ENCODE measurements at places on chromosomes 16 and 17.

- DNase-seq = no peak
Measured at GRCh38 chr16:56297684-56298083, 106.4 kb downstream of the GNAO1 start.

DNA sequence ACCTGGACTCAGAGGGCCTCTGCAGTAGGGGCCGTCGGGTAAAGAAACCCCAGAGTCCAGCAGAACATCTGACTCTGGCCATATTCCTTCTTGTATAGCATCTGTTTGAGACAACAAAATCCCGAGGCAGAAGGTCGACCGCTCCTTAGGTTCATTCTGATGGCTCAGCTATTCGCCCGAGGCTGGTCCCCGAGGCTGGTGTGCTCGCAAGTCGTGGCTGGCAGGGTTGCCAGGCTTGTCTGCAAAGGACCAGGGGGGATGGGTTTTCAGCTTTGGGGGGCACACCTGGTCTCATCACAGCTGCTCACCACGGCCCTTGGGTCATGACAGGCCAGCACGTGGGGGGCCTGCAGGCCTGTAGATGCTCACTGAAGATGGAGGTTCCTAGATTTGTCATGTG, 119.1 kb downstream of the BANP start:
- DNase-seq = no peak

- peak; percentile 59 for DNase-seq
Measured at GRCh38 chr16:28873543-28874201, 4.6 kb upstream of the ATP2A1 start.

GRCh38 chr17:77640252-77640651, 318.3 kb upstream of the TNRC6C start:
- peak; percentile 32 for DNase-seq

DNA sequence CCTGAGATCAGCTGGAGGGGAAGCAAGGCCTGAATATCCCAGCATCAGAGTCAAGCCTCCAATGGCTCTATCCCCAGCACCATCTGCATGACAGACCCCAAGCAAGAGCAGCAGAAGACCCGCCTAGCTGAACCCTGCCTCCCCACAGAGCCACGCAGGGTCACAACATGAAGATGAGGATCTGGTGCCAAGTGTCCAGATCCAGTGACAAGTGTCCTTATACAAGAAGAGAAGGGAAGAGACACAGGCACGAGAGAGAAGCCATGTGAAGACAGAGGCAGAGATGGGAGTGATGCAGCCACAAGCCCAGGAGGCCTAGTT, 28.9 kb downstream of the TNFRSF13B start:
- peak; percentile 29 for DNase-seq

DNA sequence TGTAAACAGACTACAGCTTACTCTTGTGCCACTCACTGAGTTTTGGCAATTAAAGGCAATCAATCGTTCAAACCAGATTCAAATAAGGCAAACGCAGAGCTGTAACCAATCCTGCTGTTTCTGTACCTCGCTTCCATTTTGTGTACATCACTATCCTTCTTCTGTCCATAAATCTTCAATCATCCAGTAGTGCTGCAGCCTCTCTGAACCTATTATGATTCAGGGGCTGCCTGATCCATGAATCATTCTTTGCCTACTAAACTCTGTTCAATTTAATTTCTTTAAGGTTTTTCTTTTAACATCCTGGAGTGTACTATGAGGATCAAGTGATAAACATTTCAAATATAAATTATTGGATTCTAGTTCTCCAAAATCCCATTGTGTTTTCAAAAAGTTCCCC, 93.9 kb downstream of the CEP112 start:
- no peak for DNase-seq

- DNase-seq = no peak
Measured at GRCh38 chr17:5870231-5870953, 199.8 kb upstream of the WSCD1 start.

- DNase-seq = peak; percentile 59
Measured at GRCh38 chr17:7014995-7015958, 2.9 kb downstream of the RNASEK start.

- no peak for DNase-seq
Measured at GRCh38 chr16:71425746-71426068, 16.1 kb downstream of the TLE7 start.

DNA sequence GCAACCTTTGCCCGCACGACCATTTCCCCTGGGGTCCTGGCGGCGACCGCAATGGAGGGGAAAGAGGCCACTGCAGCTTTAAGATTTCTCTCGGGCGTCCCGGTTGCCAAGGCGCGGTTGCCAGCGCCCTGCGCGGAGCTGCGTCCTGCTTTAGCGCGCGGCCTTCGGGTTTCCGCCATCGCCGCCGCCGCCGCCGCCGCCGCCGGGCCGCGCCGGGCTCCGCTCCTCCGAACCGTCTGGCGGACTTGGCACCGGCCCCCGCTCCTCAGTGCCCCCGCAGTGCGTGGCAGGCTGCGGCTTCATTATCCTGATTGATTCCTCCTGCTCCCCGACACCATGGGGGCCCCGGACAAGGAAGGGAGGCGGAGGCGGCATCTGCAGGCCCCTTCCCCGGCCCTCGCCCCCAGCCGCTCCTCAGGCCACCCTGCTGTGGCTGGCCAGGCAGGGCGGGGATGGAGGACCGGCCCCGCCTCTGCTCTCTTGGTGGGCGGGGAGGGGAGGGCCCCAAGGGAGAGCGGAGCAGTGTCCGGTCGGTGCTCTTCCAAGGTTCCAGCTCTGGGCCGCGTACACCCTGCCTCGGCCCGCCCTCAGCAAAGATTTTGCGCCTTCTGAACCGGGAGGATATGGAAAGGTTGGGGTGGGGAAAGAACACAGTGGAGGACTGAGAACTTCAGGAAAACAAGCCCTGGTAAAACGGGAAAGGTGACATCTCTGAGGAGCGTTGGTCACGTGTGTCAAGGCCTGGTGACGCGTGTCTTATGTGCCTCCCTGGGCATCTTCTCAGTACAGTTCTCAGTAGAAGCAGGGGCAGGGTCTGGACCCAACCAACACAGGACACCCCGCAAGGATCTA, 34.0 kb downstream of the NEUROD2 start:
- peak; percentile 83 for DNase-seq

DNA sequence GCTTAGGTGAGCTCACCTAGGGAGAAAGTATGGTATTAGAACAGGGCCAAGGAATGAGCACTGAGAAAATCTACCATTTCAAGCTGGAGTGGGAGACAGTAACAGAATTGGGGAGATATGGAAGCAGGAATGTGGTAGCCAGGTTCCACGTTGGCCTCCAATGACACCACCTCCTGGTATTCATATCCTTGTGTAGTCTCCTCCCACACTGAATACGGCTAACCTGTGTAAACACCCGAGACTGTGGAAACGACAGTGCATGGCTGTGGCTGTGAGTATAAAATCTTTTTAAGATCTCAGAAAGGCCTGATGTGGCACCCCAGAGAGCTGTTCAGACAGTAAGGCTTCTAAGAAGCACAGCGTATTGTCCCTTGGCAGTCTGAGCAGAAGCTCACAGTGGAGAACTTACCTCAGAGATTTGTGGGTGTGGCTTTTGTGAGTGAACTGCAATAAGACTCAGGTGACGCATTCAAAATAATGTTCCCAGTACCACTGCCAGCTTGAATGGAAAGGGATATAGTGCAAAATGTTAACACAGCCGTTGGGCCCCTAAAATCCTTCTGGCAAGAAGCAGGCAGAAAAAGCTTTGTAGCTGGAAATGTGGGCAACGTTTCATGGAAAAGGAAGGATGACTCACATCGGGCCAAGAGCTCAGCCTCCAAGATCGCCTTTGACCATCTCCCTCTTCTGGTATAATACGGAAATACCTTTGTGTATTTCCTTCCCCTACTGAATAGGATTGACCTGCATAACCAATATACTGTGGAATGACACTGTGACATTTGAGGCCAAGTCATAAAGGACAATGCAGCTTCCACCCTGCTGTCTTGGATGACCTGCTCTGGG, 14.4 kb downstream of the SDR42E1 start:
- DNase-seq = no peak

DNA sequence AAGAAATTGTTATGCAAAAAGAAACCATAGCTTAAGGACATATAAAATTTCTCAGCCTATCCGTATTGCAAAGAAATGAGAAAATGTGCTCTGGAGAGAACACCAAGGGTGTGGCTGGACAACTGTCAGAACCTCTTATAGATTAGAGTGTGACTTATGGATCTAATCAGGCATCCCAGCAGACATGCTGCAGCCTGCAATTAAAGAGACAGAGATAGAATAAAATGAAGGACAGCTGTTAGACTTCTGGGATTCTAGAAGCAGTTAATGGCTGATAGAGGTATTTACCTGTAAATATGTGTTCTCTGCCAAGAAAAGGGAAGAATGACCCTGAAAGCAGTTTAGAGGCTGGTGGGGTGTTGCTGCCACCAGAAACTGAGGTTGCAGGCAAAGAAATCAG, 160.1 kb upstream of the KIF2B start:
- DNase-seq = no peak

DNA sequence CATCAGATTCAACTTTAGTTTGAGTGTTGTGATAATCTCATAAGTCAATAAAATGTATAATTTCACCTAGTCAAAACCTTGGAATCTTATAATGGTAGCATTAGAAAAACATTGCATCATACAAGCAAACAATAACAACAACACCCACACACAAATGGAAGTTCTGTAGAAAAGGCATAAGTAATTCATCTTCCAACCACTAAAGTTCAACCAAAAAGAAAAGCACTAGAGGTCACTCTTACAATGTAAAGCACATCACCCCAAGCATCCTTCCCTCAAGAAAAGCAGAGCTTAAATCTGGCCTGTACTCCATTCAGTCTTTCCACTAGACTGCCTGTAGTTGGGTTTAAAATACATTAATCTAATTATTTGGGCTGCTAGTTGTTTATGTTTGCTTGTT, 1.8 kb downstream of the CNTNAP4 start:
- no peak for DNase-seq

DNA sequence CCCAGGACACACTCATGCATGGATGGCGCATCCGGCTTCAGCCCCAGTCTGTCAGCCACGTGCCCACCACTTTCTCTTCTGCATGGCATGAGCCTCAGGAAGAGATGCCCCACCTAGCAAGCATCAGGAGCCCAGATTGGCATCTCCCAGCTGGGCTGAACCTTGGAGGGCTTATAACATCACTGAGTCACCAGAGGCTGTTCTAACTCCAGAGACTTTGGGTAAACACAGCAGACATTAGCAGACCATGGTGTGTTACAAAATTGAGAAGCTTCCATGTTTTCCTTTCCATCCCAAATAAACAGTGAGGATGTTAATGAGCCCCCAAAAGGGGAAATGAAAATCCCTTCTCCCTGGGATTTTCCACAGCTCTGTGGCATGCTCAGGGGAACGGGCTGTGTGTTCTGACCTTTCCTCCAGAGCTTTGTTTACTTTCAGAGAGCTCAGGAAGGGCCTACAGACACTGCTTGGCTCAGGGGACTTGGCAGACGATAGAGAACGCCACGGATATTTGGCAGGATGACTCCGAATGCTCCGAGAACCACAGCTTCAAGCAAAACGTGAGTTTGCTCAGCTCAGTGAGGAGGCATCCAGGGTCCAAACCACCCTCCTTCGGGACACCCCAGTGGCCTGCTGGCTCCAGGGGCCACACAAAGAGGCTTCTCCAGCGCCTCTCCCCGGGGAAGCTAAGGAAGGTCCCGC, 16.5 kb downstream of the GLP2R start:
- peak; percentile 14 for DNase-seq

- no peak for DNase-seq
Measured at GRCh38 chr16:58855291-58855863, 121.3 kb upstream of the GOT2 start.

- DNase-seq = no peak
Measured at GRCh38 chr17:80855948-80856862, 135.4 kb upstream of the CHMP6 start.

DNA sequence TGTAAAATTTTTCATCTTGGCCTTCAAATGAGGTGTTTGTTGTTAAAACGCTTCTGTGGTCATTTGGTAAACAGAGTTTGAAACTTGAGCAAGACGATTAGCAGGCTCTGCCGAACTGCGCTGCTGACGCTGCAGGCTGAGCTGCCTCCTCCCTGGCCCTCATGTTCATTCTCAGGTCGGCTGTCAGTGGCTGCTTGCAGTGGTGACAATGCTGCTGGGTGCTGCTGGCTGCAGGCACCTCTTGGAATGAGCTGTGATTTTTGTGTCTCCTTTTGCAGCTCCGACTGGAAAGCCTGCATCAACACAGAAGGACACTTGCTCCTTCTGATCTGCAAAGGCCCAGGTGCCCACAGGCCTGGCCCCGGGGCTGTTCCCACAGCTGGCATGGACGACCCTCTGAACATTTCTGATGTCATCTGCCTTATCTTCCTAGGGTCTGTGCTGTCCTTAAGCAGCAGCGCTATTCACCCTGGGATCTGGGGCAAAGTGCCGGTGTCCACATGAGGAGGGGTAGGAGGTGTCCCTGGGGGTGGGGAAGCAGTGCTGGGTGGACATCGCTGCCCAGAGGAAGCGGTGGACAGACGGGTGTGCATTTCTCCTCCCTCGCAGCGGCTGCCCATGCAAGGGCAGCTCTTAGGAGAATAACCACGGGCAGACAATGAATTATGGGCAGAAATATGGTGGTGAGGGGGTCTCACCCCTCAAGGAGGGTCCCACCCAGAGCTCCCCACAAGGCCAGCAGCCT, 23.1 kb upstream of the OSGIN1 start:
- DNase-seq = no peak

GRCh38 chr17:51319186-51319585, 58.8 kb downstream of the UTP18 start:
- DNase-seq = no peak

DNA sequence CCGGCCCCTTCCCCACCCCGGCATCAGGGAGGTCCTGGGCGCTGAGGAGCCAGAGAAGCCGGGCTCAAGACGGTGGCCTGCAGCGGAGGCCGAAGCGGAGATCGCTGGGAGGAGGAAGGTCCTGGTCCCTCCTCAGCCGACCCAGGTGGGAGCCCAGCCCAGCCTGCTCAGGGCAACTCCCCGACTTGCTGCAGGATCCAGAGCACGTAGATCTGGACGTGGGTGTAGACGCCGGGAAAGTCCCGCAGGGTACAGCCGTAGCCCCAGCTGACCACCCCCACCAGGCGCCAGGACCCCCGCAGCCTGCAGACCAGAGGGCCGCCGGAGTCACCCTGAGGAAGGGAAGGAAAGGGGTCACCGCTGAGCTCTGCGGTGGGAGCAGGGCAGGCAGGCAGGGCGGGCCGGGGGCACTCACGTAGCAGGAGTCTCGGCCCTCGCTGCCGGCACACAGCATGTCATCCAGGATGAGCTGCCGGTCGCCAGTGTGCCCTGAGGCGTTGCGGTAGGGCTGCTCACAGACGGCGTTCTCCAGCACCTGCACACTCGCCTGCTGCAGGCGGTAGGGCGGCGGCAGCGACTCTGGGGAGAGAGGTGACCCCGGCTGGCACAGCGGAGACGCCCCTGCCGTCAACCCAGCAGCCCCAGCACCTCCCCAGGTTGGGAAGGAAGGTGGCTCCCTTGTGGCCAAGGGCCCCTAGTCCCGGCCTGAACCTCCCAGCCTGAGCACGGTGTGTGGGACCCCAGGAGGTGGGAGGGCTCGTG, 5.4 kb downstream of the TPSD1 start:
- DNase-seq = no peak

GRCh38 chr16:55906123-55906522, 30.9 kb upstream of the CES5A start:
- no peak for DNase-seq

DNA sequence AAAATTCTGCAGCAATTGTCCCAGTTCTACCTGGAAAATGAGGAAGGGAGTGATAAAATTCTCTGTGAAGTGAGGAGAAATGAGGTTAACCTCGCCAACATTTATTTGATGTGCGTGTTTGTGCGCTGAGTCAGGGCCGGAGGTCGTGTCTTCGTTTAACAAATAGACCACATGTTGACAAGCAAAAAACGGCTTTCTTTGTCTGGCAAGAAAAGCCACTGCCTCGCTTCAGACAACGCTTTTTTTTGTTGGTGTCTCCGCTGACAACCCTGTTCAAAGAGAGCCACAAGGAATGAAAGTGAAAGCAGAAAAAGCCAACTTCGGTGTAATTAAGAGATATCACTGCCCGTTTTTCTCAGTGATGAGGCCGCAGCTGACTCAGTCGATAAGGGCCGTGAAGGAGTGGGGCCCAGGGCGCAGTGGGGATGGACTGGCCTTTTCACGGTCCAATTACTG, 510.6 kb downstream of the CDH13 start:
- no peak for DNase-seq
